ENCODE measurements at places on chromosomes 6 and 20.

- DNase-seq = peak; percentile 27
Observed at GRCh38 chr6:155313602-155314091, 637 bp downstream of the TFB1M start.

DNA sequence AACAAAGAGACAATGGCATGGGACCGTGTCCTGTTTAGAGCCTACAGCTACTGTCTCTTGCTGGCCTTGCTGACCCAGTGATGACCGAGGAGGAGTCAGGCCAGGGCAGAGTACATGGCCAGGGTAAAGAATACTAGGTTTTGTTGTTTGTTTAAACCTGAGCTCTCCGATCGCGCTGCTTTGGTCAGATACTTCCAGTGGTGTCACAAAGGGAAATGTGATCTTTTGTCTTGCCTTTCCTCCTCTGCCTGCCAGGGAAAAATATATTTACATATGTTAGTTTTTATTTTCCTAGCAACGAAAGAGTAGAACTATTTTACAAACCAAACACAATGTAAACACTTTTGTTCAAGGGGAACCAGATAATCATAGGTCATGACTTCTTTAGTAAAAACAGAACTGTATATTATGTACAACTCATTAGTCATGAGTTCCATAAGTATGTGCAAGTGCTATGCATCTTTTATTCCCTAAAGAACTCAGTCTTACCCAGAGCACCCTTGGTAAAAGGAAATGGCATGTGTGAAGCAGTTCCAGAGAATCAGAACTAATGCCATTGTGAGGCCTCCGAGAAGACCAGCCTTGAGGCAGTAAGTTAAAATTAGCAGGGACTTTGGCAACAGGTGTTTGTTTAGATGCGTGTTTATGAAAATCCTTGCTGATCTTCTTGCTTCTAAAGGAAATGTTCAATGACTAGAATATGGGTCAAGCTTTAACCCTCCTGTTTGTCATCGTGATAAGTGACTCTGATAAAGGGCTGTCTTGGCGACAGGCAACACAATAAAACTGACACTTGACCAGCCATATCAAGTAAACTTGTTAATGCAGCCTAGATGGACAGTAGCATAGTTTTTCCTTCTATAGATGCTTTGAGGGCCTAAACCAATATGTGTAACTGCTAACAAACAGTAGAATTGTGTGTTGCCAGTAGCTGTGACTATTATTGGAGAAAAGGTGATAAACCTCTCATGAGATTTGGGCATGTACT is 204.6 kb downstream of the NKAIN2 start:
- DNase-seq = no peak

- peak; percentile 47 for DNase-seq
Observed at GRCh38 chr6:154805288-154805911, 72.2 kb downstream of the SCAF8 start.

DNA sequence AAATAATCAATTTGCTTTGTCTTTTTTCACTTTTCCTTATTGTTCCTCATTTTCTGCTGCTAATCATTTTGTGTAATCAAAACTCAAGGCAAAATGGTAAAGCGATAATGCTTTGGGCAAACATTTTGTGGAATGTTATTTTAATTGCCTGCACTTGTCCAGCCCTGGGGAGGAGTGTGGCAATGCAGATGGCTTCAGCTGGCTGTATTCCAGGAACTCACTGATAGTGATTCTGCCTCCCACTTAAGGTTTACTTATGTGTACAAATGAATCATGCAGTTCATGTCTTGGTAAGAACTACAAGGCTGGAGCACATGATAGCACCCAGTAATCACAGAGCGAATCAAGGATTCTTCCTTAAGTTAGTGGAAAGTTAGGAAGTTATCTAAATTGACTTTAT is 107.8 kb downstream of the COL19A1 start:
- no peak for DNase-seq

DNA sequence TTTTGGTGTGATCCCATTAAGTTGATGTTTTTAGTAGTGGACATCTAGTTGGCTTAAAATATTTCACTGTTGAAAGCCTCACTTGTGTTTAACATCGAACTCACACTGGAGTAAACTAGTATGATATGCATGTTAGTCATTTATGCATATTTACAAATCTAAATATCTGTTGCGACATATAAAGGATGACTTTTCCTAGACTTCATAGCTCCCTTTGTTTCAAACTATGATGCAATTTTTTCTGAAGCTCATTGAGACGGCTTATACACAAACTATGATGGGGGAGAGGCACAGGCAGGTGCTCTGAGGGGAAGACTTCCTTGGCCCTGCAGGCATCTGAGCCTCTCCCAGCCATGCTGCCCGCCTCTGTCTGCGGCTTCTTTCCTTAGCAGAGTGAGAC is 11.8 kb upstream of the FOXC1 start:
- no peak for DNase-seq

- peak; percentile 46 for DNase-seq
Observed at GRCh38 chr6:129621252-129621651, 88.7 kb downstream of the ARHGAP18 start.

DNA sequence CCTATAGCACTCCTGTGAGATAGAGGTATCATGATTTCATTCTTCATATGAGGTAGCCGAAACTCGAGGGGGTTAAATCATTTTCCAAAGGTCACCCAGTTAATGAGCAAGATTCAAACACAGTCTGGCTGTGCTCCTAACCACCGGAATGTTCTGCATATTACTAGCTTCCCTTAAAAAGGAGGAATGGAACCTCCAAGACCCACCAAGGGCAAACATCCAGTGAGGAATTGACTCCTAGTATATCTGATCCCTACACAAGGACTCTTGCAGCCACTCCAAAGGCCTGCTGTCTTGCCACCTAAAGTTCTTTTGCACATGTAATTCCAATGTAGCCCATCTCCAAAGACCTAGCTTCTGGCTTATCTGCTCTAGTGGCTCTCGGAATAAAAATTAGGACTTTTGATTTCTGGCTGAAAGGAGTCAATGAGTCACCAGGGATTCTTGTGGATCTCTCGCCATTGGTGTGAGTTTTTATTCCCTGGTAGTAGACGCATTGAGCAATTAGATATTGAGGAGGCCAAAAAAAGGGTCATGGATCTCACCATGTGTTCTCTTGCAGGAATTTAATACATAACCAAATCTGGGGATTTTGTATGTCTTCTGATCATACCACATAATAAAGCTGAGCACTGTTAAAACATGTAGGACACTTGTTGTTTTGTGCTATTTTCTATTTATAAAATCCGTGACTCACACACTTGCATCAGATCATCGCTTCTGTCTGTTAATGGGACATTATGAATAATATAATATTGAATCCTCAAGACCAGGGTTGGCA is 9.1 kb downstream of the BCAS1 start:
- DNase-seq = no peak

- DNase-seq = no peak
Observed at GRCh38 chr6:26225848-26226578, 138.8 kb downstream of the HFE start.

DNA sequence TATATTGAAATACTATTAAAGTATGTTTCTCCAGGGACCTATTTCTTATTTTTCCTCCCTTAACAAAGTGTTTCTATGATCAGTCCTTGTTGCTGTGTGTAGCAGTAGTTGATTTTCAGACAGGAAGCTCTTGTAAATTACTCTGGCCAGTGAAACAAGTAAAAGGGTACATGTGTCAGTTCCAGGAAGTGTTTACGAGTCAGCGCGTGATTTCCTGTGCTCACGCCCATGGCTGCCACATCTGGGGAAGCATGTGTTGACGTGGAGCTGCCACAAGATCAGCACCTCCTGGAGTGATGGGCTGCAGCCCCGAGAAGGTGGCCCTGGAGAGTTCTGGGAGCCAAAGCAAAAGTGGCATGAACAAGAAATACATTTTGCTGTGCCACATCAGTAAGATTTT is 38.6 kb upstream of the GGTLC1 start:
- peak; percentile 88 for DNase-seq

DNA sequence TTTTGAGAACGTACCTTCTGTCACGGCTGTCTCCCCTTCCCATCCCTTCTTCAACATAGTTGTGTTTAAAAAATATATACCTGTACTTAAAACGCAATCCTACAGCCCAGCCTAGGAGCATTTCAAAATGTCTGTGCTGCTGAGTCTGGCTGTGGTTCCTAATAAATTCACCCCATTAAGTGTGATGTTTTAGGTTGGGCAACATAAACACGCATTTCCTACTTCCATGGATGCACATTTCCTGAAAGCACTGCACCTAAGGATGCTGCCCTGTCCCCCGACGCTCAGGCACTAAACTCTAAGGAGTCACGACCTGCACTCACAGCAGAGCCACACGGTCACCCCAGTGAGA is 1.2 kb downstream of the REV3L start:
- no peak for DNase-seq

DNA sequence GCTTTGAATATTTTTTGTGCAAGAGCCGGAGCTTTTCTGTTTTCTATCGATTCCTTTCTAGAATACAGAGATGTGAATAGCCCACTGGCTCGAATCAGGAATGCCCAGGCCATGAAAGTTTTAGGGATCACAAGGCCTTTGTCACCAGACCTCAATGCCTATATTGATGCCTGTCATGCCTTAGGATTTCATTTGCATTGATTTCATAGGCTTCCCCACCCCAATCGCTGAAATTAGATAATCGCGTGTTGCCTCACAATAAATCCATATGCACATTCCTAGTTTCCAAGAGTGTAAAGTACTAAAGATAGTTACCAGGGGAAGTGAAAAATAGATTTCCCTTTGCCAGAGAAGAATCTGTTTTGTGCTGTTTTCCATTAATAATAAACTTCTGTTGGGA is 150.8 kb downstream of the SASH1 start:
- no peak for DNase-seq

GRCh38 chr6:54191461-54191860 is 80.2 kb downstream of the MLIP start:
- no peak for DNase-seq

GRCh38 chr6:109318328-109318876 is 63.9 kb downstream of the CD164 start:
- DNase-seq = no peak

- no peak for DNase-seq
Observed at GRCh38 chr20:47058236-47058635, 163.6 kb downstream of the EYA2 start.

DNA sequence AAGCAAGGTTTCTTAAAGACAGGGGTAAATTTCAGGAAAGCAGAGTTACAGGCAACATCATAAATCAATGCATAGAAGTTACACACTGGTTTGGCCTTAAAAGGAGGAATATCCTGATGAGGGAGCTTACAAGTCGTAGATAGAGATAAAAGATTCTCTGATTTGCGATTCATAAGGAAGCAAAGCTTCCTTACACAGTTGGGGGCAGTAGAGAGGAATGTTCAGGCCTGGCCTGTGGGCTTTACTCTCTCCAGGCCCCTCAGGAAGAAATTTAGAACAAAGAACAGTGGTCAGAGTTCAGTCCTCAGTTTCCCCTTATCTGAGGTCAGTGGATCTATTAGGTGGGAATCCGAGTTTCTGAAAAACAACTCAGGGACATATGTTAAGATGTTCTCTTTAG is 19.3 kb downstream of the HLA-C start:
- no peak for DNase-seq

DNA sequence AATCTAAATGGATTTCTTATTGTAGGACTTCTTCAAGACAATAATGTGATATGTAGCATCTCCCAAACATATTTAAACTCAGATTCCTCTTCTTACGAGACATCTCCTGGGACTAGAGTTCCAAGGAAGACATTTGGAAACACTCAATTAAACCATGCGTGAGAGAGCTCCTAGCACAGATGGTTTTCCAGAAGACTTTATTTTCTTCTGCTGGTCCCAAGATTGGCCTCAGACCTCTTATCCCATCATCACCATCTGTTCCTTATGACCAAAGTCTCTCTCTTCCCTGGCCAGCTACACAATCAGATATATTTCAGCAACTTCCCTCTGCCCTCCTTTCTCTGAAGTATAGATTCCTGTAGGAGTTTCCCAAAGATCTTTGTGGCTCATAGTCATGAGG is 93.2 kb upstream of the JARID2 start:
- no peak for DNase-seq

- DNase-seq = no peak
Observed at GRCh38 chr20:11227602-11228001, 553.8 kb upstream of the JAG1 start.

GRCh38 chr20:8089668-8090067 is 42.4 kb upstream of the PLCB1 start:
- DNase-seq = no peak

DNA sequence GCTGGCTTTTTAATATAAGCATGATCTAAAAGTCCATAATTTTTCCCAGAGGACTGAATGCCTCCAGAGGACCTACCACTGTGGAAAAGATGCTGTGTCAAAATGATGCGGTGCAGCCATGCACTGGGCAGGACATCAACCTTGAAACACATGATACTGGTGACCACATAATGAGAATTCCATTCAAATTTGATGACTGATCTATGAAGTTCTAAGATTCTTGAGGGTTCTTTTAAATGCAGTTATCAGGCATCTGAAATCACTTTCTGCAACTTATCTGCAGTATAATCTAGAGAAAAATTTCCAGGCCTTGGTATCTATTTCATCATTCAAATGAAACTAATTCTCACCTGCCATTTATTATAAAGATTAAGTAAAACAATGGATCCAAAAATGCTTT is 15.0 kb upstream of the MARCKS start:
- no peak for DNase-seq

DNA sequence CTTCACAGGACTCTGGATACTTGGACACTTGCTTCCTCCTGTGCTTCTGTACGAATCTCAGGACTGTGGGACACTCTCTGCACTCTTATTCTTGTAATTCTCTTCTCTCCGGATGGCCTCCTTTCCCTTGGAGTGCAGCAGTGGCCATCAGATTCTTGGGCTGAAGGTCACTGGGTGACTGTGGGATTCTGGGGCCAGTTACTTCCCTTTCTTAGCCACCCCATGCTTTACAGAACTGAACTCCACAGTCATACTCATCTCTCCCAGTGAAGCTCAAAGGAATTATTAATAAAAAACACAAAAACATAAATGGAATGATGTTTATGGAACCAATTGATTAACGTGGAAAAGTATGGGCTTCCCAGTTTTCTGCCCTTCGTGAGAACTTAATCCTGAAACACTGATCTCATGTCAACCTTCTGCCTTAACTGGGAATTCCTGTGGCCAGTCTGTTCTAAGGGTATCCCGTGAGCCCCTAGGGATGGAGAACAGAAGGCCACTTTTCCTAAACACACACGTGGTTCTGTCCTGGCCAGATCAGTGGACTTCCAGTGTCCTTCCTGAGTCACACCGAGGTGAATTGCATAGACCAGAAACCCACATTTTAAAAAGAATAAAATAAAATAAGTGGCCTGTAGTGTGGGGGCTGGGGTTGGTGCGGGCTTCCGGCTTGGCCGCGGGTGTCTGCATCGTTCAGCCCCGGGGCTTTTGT is 23.6 kb upstream of the HLA-E start:
- no peak for DNase-seq

- DNase-seq = no peak
Observed at GRCh38 chr20:50067461-50067860, 45.5 kb downstream of the UBE2V1 start.
